A549 treated with DMSO at 1 μM for 4 hours (cell line): ENCODE measurements at places on chromosomes 7 and 10. TPM values are rescaled to one million over a fixed set of nuclear protein-coding genes. Genes with fewer than 3 reads are reported as not detected.

Gene CYP2C19
- not detected in 5 replicates for total RNA-seq

Gene UNCX
- total RNA-seq, result 0.07 to 0.08 TPM in 2 of 5 replicates, not detected in the others

Gene PON3
- total RNA-seq, result 28.7 to 39.9 TPM (median 35.0 TPM) in 5 replicates

Gene CCDC172
- not detected in 5 replicates for total RNA-seq

Gene NCF1
- total RNA-seq, result 0.14 TPM in 1 of 5 replicates, not detected in the others
